ENCODE measurements at places on chromosomes 7 and 10. TPM values are rescaled to one million over a fixed set of nuclear protein-coding genes. Genes with fewer than 3 reads are reported as not detected.

DNA sequence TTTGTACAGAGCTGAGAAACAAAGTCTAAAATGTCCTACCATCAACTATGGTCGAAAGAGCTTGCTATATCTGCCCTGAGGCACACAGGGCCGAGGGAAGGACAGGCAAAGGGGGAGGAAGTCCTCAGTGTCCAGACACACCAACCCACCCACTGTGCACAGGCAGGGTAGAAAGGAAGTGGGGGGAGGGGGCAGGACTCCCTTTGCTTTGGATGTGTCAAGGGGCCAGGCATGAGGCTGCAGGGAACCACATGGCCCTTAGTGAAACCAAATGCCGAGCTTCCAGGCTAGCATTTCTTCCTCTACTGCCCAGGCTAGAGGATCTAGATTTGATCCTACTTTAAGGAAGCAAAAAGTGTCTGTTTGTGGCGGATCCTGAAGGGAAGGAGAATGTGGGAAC lies 28.6 kb downstream of the KCNH2 start:
- no peaks in the 10 kb centered on the region for H3K27me3 ChIP-seq
- no peak for DNase-seq
- H3K27ac ChIP-seq = no peak overlapping the region
- H3K4me1 ChIP-seq = peaks cover 57% of the 10 kb centered on the region
- peaks cover 54% of the 10 kb centered on the region for H3K36me3 ChIP-seq

GRCh38 chr7:157337316-157338149 lies 729 bp downstream of the DNAJB6 start:
- DNase-seq = no peak
- peak overlapping the region; percentile 98 for H3K27ac ChIP-seq
- peaks cover 60% of the 10 kb centered on the region for H3K4me1 ChIP-seq
- peak overlapping the region; percentile 87 for H3K4me3 ChIP-seq

DNA sequence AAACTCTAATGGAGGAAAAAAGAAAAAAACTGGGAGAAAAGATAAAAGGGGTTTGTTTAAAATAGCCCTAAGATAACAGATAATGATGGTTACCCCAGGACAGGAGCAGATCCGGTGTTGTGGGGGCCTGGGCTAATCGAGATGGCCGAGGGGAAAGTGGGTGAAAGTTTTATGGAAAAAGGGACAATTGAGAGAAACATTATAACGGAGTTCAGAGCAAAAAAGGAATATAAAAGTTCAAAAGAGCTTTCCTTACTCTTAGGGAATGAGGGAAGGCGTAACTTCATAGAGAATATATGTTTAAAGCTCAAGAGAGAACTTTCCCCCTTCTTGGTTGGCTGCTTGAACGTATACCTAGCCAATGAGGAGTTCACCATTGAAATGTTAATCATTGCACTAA lies 131.4 kb downstream of the BAMBI start:
- H3K27ac ChIP-seq = no peak overlapping the region
- no peak overlapping the region for H3K4me3 ChIP-seq
- no peak for DNase-seq
- H3K36me3 ChIP-seq = no peaks in the 10 kb centered on the region

DNA sequence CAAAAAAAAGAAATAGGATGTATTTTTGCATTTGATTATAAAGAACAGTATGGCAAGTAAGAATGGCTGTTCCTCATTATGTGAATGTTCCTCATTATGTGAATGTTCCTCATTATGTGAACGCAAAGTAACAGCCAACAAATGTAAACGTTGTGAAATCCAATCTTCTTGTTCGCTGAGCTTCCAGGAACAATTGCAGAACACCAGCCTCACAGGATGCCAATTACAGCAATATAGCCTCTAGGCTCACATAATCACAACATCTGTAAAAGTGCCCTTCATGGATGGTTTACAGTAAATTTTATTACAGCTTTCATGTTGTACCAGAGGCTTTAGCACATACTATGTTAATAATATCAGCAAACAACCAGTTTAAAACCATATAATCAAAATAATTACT lies 71.6 kb downstream of the THSD7A start:
- no peak overlapping the region for H3K4me3 ChIP-seq
- H3K27ac ChIP-seq = no peak overlapping the region
- no peaks in the 10 kb centered on the region for H3K27me3 ChIP-seq
- no peaks in the 10 kb centered on the region for H3K36me3 ChIP-seq

DNA sequence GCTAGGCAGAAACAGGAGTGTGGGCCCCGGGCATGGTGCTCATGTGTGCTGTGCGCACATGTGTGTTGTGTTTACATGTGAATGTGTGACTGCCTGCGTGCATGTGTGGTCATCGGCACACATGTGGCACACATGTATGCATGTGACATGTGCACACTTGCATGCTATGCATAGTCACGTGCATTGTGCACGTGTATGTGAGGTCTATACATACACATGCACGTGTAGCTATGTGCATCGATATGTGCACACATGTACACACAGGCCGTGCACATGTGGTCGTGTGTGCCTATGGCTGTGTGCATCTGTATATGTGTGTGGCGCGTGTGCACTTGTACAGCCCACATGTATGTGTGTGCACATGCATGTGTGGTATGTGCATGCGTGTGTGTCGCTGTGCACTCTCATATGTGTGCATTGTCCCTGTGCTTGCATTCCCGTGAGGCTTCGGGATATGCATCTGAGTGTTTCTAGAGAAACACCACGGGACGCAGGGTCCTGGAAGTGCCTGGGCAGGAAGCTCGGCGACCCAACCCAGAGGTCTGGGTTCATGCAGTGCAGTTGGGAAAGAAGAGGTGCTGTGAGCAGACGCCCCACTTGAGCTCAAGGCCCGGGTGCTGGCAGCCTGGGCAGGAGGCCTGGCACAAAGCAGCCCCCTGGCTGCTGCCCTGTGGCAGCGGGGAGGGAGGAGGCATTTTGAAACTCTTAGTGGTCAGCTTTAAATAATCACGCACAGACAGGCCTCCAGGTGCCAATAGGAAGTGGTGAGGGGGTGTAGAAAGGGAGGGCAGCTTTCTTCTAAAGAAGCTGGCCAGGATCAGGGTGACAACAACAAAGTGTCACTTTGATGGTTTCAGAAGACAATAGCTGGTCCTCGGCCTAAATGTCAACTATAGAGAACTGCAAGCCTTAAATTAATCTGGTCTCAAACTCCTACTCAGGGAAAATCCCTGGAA lies 410.0 kb upstream of the MGMT start:
- no peaks in the 10 kb centered on the region for H3K27me3 ChIP-seq
- DNase-seq = no peak
- no peak overlapping the region for H3K27ac ChIP-seq
- no peak overlapping the region for H3K4me3 ChIP-seq
- H3K36me3 ChIP-seq = no peaks in the 10 kb centered on the region
- H3K4me1 ChIP-seq = no peaks in the 10 kb centered on the region

DNA sequence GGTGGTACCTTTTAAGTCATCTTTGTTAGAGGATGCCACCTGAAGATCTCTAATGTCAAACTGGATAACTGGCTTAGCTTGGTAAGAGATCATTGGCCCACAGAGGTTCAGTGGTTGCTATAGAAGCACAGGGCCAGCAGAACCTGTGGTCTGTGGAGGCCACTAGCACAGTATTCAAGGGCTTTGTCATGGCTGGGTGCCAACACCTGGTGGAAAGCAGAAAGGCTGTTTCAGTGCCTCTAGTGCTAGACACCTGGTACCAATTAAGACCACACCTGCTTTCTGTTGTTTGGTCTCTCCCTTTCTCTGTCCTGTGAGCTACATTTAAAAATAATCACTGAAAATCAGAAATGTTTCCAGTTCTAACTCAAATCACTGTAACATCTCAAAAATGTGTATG lies 10.0 kb upstream of the PCGF5 start:
- H3K4me3 ChIP-seq = no peak overlapping the region
- no peaks in the 10 kb centered on the region for H3K27me3 ChIP-seq
- peaks cover 44% of the 10 kb centered on the region for H3K4me1 ChIP-seq
- no peak overlapping the region for H3K27ac ChIP-seq

DNA sequence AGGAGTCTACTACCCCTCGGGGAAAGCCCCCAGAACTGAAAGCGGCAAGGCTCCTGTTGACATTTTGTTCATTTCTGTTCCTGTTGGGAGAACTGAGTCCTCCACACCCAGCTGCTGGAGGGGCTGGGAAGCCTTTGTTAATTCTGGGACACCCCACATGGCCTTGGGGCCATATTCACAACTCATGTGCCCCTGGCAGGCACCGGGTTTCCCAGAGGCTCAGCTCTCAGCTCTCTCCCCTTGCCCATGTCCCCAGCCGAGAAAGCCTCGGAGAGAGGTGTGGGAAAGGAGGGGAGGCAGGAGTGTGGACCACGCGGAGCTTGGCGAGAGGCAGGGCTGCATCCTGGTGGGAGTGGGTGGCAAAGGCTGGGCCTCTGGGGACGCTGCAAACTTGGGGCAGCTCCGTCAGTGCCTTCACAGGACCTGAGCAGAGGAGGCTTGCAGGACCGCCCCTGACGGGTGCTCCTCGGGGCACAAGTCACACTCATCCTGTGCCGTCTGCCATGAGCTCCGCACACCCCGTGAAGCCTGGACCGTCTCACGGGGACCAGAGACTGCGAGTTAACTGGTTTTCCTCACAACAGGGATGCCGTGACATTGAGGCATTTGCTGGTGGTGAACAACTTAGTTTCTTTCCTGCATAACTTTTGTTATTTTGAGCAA lies 140.9 kb downstream of the DNAJB6 start:
- no peaks in the 10 kb centered on the region for H3K4me1 ChIP-seq
- no peaks in the 10 kb centered on the region for H3K36me3 ChIP-seq
- DNase-seq = no peak

DNA sequence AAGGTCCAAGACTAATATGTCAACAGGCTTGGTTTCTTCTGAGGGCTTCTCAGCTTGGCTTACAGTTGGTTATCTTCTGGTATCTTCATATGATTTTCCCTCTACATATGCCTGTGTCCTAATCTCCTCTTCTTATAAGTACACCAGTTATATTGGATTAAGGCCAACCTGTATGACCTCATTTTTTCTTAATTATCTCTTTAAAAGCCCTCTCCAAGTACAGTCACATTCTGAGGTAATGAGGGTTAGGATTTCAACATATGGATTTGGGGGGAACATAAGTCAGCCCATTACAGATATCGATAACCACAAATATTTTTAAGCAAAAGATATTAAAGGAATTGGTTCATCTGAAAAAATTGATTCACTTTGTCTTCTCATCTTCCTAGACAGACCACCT lies 49.2 kb downstream of the IQUB start:
- H3K27me3 ChIP-seq = no peaks in the 10 kb centered on the region
- H3K27ac ChIP-seq = no peak overlapping the region
- H3K36me3 ChIP-seq = no peaks in the 10 kb centered on the region
- no peak for DNase-seq

DNA sequence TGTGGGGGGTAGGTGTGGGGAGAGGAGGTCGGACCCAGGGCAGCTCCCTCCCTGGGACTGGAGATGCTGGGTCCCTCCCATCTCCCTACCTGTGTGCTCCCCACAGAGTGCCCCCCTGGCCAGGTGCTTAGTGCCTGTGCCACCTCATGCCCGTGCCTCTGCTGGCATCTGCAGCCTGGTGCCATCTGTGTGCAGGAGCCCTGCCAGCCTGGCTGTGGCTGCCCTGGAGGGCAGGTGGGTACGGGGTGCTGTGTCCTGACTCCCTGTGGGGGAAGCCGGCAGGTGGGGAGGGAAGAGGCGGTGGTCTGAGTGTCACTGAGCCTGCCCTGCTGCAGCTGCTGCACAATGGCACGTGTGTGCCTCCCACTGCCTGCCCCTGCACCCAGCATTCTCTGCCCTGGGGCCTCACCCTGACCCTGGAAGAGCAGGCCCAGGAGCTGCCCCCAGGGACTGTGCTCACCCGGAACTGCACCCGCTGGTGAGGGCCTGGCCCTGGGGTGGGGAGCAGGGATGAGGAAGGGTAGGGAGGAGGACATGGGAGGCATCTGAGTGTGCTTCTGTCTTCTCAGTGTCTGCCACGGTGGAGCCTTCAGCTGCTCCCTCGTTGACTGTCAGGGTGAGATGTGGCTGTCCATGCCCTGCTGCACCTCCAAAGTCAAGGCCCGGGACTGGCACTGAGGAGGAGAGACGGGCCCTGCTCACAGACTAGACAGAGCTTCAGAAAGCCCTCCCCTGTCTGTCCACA lies 11.7 kb upstream of the ZNF862 start:
- H3K4me1 ChIP-seq = no peaks in the 10 kb centered on the region
- no peak overlapping the region for H3K4me3 ChIP-seq
- H3K27ac ChIP-seq = no peak overlapping the region
- no peak for DNase-seq
- H3K27me3 ChIP-seq = peaks cover 10% of the 10 kb centered on the region

- no peaks in the 10 kb centered on the region for H3K4me1 ChIP-seq
- no peaks in the 10 kb centered on the region for H3K27me3 ChIP-seq
- DNase-seq = no peak
- no peaks in the 10 kb centered on the region for H3K36me3 ChIP-seq
- H3K27ac ChIP-seq = no peak overlapping the region
Observed at GRCh38 chr7:107833684-107834106, 30.7 kb upstream of the SLC26A3 start.

DNA sequence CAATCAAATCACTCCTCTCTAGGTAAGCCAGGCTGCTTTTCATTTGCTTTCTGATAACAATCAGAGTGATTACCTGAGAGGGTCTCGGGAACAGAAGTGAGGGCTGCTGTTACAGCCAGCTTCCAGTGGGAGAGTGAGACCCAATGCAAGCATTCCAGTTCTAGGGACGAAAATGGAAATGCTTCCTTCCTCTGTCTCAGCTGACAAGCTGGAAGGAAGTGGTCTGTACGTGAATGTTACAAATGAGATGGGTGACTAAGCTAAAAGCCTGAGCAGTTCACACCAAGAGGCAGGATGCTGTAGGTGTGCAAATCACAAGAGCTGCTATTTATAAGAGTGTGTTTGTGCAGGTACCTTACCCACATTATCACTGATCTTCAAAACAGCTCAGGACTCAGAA lies 772.4 kb downstream of the GRID1 start:
- no peaks in the 10 kb centered on the region for H3K36me3 ChIP-seq
- peak; percentile 50 for DNase-seq
- H3K27ac ChIP-seq = no peak overlapping the region
- no peak overlapping the region for H3K4me3 ChIP-seq
- H3K27me3 ChIP-seq = no peaks in the 10 kb centered on the region

- H3K27ac ChIP-seq = peak overlapping the region; percentile 75
- no peaks in the 10 kb centered on the region for H3K36me3 ChIP-seq
- no peaks in the 10 kb centered on the region for H3K27me3 ChIP-seq
- DNase-seq = no peak
- peaks cover 49% of the 10 kb centered on the region for H3K4me1 ChIP-seq
Observed at GRCh38 chr7:37352251-37352880, 96.3 kb downstream of the ELMO1 start.

- DNase-seq = no peak
- H3K27ac ChIP-seq = no peak overlapping the region
- H3K4me1 ChIP-seq = no peaks in the 10 kb centered on the region
- no peaks in the 10 kb centered on the region for H3K27me3 ChIP-seq
Observed at GRCh38 chr10:1115607-1115955, 59.4 kb downstream of the WDR37 start.

Gene DMBT1
- total RNA-seq = not detected

Gene SNCG
- 28.3 TPM for total RNA-seq

Gene ATP6V0A4
- not detected for total RNA-seq

Gene STEAP4
- total RNA-seq = 72.4 TPM

Gene SLC13A1
- total RNA-seq = not detected

Gene C10orf62
- not detected for total RNA-seq

Gene TSPAN14
- total RNA-seq = 31.5 TPM

Gene ABCC2
- total RNA-seq = 0.33 TPM
